ENCODE measurements at places on chromosomes 2 and 18.

DNA sequence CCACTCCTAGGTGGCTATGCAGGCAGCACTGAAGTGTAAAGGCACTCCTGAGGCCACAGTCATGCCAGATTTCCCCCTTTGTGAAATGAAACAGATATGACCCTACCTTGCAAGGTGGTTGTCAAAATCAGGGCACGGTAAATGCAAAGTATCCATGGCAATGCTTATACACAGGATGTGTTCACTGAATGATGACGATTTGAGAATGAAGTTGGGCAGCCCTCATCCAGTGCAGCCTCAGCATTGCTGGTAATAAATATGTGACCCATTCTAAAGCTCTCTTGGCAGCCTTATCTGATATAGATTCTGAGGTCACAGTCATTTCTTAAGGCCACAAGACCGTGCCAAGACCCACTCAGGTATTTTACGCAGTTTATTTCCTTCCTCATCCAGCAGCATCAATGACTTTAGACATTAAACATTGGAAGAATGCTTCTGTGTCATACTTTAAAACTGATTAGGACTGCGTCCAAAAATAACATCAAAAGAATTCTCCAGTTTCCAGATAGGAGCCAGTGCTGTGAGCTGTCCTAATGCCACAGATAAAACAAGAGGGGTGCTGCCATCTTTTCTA, 125.5 kb upstream of the SERTAD2 start:
- DNase-seq = no peak

DNA sequence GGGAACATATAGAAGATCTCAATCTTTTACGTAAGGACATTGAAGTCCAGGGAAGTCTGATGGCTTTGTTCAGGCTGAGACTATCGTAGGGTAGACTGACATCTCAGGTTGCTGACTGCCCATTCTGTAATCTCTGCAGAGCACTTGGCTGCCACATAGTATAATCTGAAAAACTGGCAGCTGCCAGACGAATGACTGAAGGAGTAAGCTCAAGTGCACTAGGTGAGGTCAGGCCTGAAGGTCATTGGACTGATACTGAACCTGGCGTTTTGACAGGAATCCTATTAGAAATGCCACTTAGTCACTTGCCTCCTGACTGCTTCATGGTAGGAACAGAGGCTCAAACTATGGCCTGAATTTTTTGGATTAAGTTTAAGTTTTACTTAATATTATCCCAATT, 23.5 kb downstream of the GPD2 start:
- DNase-seq = no peak

DNA sequence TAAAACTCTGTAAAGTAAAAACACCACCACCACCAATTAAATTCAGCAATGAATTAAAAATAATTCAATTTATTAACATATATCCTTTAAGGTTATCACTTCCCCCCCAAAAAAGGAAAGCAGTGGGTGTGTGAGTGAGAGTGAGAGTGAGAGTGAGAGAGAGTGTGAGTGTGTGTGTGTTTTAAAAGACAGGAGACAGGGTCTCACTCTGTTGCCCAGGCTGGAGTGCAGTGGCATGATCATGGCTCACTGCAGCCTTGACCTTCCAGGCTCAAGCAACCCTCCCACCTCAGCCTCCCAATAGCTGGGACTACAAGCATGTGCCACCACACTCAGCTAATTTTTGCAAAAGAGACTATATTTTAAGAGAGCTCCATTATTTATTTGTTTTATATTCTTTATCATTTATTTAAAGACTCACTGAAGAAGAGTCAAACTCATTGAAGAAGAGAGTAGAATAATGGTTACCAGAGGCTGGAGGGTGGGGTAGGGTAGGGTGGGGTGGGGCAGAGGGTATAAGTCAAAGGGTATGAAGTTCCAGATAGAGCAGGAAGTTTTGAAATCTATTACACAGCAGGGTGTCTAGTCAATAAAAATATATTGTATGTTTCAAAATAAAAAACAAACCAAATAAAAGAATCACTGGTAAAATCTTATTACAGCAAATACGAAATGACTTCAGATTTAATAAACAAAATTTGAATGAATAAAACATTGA, 121.6 kb downstream of the C2orf74 start:
- no peak for DNase-seq

DNA sequence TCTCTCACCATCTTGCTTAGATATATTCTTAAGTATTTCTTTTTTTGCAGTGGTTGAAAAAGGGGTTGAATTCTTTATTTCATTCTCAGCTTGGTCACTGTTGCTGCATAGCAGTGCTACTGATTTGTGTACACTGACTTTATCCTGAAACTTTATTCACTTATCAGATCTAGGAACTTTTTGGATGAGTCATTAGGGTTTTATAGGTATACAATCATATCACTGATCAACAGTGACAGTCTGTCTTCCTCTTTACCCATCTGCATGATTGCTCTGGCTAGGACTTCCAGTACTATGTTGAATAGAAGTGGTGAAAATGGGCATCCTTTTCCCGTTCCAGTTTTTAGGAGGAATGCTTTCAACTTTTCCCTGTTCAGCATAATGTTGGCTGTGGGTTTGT, 6.5 kb downstream of the STARD6 start:
- DNase-seq = no peak

- no peak for DNase-seq
Measured at GRCh38 chr2:149180226-149180875, 141.9 kb downstream of the LYPD6B start.

GRCh38 chr2:182302174-182302573, 124.7 kb downstream of the PDE1A start:
- DNase-seq = no peak

DNA sequence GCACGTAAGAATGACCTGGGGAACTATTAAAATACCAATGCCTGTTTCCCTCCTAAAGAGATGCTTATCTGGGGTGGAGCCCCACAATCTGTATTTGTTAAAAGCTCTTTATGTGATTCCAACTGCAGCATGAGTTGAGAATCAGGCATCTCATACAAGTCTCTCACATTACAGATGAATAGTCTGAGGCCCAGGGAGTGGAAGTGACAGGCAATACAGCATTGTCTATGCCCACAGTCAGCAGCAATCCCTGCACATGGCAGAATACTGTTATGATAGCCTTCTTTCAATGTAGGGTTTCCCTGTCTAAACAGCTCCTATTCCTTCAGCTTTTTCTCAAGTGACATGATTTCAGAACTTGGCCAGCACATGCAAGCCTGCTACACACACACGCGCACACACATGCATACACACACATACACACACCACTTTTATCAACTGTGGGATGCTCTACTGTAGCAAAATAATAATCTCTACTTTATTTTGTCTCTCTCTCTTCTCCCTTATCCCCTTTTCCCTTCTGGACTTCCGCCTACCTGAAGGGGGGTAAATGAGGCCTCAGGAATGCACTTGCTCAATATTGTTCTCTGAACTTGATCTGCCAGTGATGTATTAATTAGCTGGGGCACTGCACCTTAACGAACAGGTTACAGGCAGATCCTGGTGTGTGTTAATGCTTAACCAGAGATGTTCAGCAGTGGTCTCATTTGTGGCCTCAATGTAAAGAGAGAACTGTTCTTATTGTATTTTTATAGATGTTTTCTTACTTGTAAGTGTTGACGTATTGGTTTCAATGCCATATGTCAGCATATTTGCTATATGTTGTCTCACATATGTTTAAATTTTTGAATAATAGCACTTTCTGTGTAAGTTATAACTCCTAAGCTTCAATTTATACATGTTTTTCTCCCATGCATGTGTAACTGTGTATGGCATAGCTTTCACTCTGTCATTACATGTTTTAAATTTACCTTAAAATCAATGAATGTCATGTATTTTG, 116.0 kb downstream of the SETBP1 start:
- DNase-seq = no peak

DNA sequence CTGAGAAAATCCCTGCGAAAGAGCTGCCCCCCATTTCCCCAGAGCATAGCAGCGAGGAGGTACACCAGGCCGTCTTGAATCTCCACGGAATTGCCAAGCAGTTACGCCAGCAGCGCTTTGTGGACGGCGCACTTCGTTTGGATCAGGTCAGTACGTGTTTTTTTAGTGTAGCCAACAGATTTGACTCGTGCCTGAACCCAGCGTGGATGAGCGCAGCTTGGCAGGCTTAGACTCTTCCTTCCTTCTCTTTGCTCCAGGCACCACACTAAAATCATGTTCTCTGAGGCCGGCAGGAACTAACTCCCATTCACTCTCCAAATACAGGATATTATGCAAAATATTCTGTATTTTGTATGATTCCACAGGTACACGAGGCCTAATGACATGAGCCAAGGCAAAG, 115.3 kb upstream of the ALPP start:
- no peak for DNase-seq

DNA sequence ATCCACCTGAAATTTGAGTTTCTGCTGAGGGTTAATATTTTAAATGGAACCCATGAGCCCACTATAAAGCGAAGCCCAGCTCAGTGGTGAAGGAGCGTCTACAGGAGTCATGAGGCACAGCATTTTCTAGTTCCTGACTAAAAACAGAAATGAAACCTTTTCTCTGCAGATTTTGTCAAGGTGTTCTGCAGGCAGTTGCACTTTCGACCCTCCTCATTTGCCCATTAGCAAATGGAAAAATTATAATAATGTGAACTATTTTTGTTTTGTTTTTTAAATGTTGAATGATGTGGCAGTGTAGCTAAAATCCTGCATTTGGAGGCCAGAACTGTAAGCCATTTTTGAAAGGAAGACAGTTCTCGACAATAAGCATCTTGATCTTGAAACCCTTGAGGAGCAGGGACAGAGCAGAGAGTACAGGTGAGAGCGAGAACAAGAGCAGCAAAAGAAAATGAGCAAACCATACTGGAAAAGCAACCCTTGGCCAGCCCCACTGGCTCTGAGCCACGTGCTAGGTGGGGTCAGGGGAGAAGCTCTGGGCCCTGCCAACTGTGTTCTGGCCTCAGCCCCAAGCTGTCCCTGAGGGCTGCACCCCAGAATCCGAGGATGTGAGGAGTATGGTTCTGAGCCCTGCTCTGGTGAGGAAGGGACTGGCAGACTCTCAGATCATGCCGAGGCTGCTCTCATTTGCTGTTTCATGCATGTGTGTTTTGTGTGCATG, 26.4 kb upstream of the COPS8 start:
- no peak for DNase-seq

DNA sequence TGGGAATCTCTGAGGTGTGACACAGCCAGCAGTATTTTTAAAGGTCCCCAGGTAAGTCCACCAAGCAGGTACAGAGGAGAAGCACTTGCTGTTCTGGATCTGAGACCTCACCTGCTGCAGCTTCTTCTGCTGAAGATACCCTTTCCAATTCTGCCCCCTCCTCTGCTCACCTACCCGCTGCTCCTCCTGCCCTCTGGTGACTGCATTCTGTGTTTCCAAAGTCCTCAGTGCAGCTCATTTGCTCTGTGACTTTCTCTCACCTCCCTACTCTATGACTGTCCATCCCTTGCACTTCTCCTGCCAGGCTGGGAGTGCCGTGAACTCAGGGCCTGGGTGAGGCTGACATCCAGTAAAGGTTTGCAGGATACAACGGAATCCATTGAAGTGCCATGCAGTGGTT, 205.2 kb upstream of the LYPD1 start:
- no peak for DNase-seq

GRCh38 chr2:26182887-26183630, 10.2 kb downstream of the GAREM2 start:
- DNase-seq = no peak

DNA sequence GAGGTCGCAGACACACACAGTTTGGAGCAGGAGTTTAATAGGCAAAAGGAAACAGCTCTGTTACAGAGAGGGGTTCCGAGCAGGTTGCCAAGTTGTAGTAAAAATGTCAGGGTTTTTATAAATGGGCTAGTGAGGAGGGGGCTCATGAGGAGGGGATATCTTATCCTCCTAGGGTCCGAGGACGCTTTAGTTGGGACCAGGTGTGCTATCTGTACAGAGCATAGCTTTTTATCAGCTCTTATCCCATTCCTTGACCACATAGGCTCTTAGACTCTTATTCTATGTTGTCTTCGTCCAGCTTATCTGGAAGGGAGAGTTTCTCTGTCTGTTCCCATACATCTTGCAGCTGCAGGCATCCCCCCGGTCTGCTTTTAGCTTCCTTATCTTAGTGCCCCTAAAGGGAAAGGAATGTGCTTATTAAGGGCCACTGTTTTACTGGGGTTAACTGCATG, 44.7 kb downstream of the PDK1 start:
- no peak for DNase-seq

DNA sequence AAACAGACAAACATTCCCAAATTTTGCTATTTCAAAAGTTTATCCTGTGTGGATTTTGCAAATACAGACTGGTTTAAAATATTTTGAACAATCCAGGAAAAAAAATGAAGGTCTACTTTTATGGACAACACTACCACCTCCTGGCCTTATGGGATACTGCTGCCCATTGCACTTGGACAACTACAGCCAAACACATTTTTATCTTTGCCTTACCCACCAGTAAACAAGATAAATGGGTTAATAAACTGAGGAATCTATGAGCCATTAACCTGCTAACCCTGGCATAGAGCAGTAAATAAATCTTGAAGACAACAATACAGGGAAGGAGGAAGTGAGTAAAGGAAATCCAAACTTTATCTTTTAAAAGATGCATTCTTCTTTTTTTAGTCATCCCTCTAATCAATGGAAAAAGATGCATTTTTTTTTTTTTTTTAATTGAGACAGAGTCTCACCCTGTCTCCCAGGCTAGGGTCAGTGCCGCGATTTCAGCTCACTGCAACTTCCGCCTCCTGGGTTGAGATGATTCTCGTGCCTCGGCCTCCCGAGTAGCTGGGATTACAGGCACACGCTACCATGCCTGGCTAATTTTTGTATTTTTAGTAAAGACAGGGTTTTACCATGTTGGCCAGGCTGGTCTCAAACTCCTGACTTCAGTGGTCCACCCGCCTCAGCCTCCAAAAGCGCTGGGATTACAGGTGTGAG, 2.1 kb upstream of the SPIRE1 start:
- DNase-seq = no peak

- no peak for DNase-seq
Measured at GRCh38 chr18:11020877-11021414, 128.4 kb downstream of the PIEZO2 start.

- no peak for DNase-seq
Measured at GRCh38 chr2:172098287-172098649, 4.4 kb downstream of the DLX2 start.

DNA sequence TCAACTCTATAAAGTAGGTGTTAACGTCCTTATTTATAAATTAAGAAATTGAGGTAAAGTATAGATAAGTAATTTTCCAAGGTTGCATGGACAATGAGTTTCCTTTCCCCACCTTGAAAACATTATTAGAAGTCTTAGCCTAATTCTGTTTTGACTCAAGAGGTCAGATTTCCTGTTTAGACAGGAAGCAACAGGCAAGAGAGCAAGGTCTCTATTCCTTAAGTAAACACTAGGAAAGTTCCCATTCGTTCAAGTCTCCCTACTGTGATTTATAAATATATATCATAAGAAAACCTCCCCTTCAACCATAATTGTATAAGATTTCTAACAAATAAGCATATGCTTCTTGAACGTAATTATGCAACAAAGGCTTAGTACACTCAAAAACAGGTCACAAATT, 40.3 kb downstream of the CLASP1 start:
- no peak for DNase-seq

DNA sequence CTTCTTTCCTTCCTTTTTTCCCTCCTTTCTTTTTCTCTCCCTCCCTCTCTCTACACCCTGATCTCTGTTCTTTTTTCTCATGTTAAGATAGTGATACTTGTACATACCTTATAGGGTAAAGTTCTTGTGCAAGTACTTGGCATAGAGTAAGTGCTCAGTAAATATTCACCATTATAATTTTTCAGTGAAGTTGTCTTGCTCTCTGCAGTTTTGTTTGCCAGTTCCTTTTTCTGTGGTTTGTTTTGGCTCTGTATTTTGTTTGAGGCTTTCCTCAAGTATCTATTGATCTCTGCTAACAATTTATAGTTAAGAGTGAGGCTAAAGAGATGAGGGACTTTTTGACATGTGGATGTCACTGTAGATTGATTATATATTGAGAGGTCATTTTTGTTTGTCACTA, 48.0 kb downstream of the MTX2 start:
- DNase-seq = no peak

- no peak for DNase-seq
Measured at GRCh38 chr2:228700638-228701037, 519.2 kb upstream of the SPHKAP start.
